Smooth muscle cell of bladder (primary cell): ENCODE measurements at places on chromosomes 7 and 10. TPM values are rescaled to one million over a fixed set of nuclear protein-coding genes. Genes with fewer than 3 reads are reported as not detected.

OPN4 gene
- not detected in 2 replicates for total RNA-seq

MYOF gene
- total RNA-seq, result 119 and 218 TPM in 2 replicates

VWDE gene
- 0.09 TPM in 1 of 2 replicates, not detected in the other for total RNA-seq

AGMO gene
- total RNA-seq, result under 0.01 and 0.18 TPM in 2 replicates

EXOC6 gene
- total RNA-seq, result 14.9 and 19.9 TPM in 2 replicates

CYP3A5 gene
- 0.28 and 0.37 TPM in 2 replicates for total RNA-seq

CALHM1 gene
- total RNA-seq, result not detected in 2 replicates

ACTL6B gene
- total RNA-seq, result not detected in 2 replicates

TSPAN14 gene
- total RNA-seq, result 7.4 and 12.0 TPM in 2 replicates

TCAF2 gene
- 2.4 and 2.6 TPM in 2 replicates for total RNA-seq

DRGX gene
- not detected in 2 replicates for total RNA-seq

FGFR2 gene
- total RNA-seq, result 0.09 and 0.71 TPM in 2 replicates

GAD2 gene
- not detected in 2 replicates for total RNA-seq

ACHE gene
- total RNA-seq, result not detected in 2 replicates

SCD gene
- total RNA-seq, result 439 and 543 TPM in 2 replicates

OPN1SW gene
- total RNA-seq, result not detected in 2 replicates

MACROH2A2 gene
- total RNA-seq, result 5.8 and 9.2 TPM in 2 replicates

IGF2BP3 gene
- 8.4 and 12.8 TPM in 2 replicates for total RNA-seq

SYCE1 gene
- total RNA-seq, result not detected in 2 replicates

CYP2C19 gene
- not detected in 2 replicates for total RNA-seq
